ENCODE measurements at places on chromosomes 3 and 15. TPM values are rescaled to one million over a fixed set of nuclear protein-coding genes. Genes with fewer than 3 reads are reported as not detected.

- no peak for DNase-seq
These were observed 42.4 kb downstream of the SEC22A start for GRCh38 chr3:123244128-123244527.

DNA sequence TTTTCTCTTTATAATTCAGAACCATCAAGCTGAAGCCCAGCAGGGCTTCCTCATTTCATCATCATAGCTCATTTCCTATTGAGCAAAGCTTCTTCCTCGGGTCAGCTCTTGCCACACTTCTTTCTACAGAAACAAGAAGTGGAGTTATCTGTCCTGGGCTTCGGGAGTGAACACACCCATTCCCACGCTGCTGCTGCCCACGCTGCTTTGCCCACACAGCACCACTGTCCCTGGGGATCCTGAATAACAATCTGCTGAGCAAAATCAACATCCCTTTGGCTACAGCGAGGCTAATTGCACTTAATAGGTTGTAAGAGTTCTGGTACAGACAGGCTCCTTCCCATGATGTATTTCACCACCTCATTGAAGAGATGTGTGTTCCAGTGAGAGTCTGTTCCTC lies 23.7 kb downstream of the CEP19 start:
- DNase-seq, result no peak

DNA sequence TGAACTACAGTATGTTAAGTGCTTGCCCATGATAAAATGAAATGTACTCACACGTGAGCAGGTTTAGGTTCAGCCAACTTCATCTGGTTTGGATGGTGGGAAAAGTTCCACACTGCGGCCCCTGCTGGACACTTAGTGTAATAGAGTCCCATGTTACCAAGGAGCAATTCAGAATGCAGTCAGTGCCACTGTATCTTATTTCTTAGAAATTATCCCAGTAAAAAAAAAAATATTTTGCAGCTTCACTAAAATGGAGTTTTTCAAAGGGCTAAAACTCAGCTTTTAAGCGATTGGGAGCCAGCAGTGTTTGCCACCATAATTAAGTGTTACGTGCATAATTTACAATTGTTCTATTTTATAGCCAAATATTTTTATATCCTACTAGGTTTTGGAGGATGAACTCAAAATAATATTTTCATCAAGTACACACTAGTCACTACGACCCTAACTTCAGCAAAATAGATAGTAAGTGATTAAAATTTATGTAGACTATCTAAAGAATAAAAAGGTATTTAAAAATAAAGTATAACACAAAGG lies 371.7 kb upstream of the GBE1 start:
- peak; percentile 6 for DNase-seq

DNA sequence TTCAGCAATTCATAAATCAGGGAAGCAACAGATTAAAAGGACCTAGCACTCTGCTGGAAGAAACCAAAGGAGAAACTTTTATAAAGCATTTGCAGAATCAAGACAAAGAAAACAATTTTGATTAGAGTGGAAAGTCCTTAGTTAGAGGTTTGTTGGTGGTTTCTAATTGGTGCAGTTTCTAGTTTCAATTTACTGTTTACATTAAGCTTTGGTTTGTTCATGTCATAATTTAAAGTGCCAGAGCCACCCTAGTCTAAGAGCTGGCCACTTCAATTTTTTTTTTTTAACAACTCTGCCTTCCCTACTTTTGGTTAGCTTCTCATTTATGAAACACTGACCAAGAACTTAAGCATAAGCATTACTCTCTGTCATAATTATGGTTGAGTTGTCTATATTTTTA lies 1428.2 kb upstream of the GBE1 start:
- no peak for DNase-seq

- no peak for DNase-seq
These were observed 11.6 kb upstream of the ZXDC start for GRCh38 chr3:126487151-126487771.

The RASL12 gene
- not detected for total RNA-seq

The TEX55 gene
- total RNA-seq, result not detected

The COL7A1 gene
- total RNA-seq, result 84.9 TPM

The TMOD3 gene
- total RNA-seq, result 31.1 TPM

The SLC2A2 gene
- not detected for total RNA-seq

- no peak for DNase-seq
These were observed 26.8 kb upstream of the MKRN3 start for GRCh38 chr15:23538648-23539047.

DNA sequence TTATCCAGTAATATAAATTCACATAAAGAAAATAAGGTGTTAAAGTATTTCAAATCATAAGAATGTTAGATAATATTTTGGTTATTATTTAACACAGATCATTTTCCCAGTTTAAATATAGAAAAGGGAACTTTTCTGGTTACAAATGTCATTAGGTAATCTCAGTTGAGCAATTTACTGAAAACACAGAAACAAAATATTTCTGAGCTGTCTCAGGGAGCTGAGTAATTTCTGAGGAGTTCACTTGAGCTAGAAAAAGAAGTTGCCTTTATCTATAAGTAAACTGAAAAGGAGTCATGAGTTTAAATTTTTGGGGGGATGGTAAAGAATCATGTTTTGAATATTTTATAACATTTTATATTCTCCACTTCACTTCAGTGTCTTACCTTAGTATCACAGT lies 855.4 kb upstream of the ARPP21 start:
- DNase-seq, result no peak

GRCh38 chr3:80889535-80889934 lies 871.9 kb downstream of the GBE1 start:
- peak; percentile 25 for DNase-seq

DNA sequence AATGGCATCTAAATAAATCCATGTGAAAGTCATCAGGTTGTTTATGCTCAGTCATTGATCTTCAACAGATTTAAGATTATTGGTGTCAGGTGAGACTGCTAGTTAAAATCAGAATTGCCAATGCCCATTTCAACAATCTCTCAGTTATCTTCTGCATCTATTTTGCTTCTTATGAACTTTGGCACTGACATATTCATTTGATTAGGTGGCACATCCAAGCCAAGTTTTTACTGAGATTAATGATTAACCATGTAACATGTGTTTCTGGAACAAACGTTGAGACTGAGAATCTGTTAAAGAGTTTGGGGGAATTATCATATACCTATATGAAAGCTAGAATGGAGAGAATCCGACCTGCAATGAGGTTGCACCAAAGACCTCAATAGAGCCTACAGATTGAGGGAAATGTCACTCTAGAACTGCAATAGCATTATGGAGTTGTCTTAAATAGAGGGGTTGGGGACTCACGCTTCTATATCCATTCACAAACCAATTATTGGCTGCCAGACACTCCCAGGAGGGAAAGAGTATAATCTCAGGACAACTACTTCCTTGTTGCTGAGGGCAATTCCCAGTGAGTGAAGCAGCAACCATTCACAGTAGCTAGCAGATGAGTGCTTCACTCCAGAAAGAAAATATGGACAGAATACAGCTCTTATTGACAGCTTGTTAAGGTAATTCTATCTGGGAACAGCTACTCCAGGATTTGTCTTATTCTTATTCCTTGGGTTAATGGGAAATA lies 891.3 kb downstream of the SQOR start:
- no peak for DNase-seq

- DNase-seq, result no peak
These were observed 5.5 kb downstream of the MYL3 start for GRCh38 chr3:46857485-46858341.

The TPRG1 gene
- 0.81 TPM for total RNA-seq

DNA sequence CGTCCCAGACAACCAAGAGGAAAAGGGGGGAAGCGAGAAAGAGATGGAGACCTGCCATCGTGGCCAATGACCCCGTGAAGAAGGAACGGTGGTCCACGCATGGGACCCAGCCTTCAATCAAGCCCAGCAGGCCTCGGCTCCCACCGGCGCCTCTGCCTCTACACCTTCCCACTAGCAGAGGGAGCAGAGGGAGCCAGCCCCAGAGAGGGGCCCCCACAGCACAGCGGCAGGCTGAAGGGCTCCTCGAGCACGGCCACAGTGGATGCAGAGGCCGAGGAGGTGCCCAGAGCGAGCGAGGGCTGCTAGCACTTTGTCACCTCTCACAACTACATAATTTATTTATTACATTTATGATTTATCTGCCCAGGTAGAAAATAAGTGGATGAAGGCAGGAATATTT lies 68.4 kb upstream of the TOPAZ1 start:
- no peak for DNase-seq

DNA sequence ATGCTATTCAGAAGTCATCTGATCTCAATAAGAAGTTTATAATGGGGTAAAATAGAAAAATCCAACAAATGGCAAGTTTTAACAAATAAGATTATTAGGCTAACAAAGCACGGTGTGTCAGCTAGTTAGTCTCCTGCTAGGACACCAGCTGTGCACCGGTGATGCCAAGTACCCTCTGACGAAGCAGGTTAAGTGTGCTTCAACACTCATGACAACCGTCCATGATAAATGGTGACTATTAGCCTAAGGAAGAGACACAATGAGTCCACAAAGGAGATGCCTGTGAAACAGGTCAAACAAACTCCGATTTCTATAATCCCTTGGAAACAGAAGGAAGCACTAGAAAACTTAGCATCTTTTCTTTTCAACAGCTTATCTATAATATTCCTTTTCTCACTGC lies 36.5 kb downstream of the ATP13A3 start:
- DNase-seq, result no peak

- DNase-seq, result no peak
These were observed 80.2 kb upstream of the FAM3D start for GRCh38 chr3:58746758-58747157.

GRCh38 chr3:169575381-169575780 lies 88.1 kb downstream of the MECOM start:
- no peak for DNase-seq

The GHSR gene
- total RNA-seq, result not detected

- DNase-seq, result no peak
These were observed 56.1 kb downstream of the BFSP2 start for GRCh38 chr3:133455960-133456359.

The SCAANT1 gene
- total RNA-seq, result not detected

DNA sequence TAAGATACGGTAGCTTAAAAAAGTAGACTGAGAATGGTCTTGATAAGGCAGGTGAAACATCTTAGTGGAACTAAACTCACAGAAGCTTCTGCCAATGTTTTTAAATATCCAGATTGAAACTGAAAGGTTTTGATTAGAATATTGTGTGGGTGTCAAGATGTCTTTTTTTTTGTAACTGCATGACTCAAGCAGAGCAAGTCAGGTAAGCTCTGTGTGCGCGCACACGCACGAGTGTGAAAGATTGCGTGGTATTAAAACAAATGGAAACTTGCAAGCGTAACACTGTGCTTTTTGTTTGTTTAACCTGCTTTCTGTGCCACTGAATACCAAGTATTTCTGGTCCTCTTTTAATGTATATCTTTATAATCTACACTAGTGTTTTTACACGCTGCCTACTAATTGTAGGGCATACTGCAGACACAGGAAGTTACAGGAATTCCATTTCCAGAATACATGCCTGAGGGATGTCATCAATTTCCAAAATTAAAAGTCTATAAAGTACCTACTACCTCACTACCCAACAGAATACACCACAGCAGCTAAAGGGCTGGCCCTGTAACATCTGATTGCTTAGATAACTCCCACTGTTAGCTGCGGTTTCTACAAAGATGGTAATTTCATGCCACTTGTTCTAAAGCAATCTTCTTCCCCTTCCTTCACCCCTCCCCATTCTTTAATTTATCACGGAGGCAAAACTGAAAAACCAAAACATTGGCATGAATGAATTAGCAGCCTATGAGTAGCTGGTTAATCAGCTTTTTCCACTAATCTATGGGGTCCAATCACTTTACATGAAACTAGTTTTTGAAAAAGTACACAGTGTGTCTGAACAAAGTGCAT lies 472.8 kb downstream of the SHQ1 start:
- DNase-seq, result no peak
